ENCODE measurements at places on chromosomes 5 and 9. TPM values are rescaled to one million over a fixed set of nuclear protein-coding genes. Genes with fewer than 3 reads are reported as not detected.

DNA sequence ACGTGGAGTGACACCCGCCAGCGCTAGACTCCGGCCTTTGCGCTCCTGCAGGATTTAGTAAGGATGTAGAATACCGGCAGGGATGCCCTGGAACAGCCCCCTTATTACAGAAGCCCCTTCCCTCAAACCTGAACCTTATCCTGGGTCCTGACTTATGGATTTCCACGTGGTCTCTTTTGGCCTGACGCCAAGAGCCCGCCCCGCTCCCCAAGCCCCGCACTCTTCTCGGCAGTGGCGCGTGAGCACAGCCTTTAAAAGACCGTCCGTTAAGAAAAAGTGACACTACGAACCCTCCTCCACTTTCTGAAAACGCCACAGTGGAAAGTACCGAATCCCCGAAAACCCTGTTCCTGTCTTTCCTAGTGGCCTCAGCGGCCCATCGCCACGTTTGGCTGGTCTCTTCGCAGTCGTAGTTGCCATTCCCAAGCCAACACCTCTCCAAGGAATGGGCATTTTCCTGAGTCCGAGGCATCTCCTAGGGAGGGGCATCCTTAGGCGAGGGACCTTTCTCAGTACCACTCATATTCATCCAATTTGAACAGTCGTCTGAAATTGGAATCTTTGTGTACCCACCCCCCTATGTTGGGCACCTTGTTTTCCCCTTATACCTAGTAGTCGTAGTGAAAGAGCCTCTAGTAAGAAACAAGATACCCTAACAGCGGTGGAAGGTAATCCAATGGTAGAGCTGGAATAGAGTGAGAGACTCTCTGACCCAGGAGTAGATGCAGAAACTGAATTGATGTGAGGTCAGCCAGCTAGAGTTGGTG is 732 bp upstream of the MCIDAS start:
- no peak for DNase-seq

Gene TLX3
- total RNA-seq: not detected

DNA sequence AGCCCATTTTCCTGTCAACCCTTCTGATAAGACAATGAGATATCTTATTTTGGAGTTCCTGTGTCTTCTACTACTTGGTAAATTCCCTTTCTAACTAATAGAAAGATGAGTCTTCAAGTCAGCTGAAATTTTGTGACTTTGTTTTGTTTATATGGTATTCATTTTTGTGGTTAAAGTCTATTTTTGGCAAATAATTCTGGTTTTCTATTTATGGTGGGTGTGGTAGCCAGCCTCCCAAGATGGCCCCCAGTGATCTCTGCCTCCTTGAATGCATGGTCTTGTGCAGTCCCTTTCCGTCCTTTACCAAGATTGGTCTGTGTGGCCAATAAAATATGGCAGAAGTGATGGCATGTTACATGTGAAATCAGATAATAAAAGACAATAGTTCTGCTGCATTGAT is 91.5 kb downstream of the NR3C1 start:
- DNase-seq: no peak

- DNase-seq: peak; percentile 85
These were observed 103.8 kb upstream of the LIFR start for GRCh38 chr5:38660194-38660668.

Gene OSMR
- 86.1 TPM for total RNA-seq

- DNase-seq: no peak
These were observed 1928.2 kb upstream of the WWC1 start for GRCh38 chr5:166363087-166363760.

DNA sequence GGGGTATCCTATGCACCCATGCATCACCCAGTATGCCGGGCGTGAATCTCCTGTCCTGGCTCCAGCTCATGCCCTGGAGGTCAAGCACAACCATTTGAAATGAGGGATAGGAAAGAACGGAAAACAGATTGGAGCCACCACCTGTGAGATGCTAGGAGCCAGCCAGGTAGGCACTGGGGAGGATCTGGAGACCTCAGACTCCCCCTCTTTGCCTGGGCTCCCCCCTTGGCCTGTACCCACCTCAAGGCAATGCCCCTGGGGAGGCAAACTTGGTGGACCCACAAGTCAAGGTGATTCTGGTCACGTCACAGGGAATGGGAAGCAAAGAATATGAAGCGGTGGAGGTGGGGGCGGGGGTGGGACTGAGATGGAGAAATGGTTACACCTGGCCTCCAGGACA is 92.6 kb downstream of the PAX5 start:
- DNase-seq: no peak

- no peak for DNase-seq
These were observed 154.2 kb upstream of the TNPO1 start for GRCh38 chr5:72662305-72662704.

DNA sequence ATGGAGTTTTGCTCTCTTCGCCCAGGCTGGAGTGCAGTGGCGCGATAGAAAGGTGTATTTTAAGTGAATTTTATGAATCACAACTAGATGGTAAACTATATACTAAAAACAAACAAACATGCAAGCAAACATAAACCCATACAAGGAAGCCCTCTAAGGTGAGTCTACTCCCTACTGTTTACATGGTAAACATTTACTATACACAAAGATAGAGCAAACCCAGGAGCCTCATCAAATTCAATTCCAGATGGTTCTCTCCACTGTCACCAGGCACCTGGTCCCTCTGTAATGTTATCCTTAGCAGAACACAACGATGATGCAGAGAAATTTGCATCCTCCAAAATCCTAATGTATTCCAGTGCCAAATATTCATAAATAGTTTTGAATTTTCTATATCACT is 17.9 kb downstream of the ANKH start:
- DNase-seq: no peak

GRCh38 chr9:69822116-69822750 is 1.6 kb downstream of the CFAP95 start:
- DNase-seq: no peak

DNA sequence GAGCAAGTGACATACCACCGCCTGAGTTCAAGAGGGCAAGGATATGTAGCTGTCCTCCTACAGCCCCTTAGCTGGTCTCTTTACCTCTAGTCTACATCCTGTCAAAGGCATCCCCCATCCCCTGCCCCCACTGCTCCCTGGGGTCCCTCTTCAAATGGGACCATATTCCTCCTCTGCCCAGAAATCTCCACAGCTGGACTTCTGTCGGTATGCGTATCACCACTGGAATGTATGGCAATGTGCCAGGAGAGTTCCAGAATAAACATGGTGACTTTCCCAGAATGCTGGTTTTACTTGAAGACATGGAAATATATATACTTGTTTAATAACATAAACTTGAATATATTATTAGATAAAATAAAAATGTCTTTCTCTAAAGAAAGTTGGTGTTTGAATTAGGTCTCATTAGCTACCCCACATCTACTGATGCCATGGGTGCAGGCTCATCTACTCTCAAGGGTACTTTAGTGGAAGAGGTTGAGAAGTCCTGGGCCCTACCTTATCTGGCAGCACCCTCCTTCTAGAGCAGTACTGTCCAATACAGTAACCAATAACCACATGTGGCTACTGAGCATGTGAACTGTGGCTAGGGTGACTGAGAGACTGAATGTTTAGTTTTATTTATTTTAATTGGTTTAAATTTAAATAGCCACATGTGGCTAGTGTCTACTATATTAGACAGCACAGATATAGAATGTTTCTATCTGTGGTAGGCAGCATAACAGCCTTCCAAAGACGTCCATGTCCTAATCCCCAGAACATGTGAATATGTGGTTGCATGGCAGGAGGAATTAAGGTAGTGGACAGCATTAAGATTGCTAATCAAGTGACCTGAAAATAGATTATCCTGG is 181.7 kb upstream of the SLC30A5 start:
- peak; percentile 61 for DNase-seq

- DNase-seq: no peak
These were observed 125.3 kb downstream of the DPYSL3 start for GRCh38 chr5:147384346-147385193.

GRCh38 chr9:91802391-91802790 is 147.6 kb downstream of the ROR2 start:
- no peak for DNase-seq

DNA sequence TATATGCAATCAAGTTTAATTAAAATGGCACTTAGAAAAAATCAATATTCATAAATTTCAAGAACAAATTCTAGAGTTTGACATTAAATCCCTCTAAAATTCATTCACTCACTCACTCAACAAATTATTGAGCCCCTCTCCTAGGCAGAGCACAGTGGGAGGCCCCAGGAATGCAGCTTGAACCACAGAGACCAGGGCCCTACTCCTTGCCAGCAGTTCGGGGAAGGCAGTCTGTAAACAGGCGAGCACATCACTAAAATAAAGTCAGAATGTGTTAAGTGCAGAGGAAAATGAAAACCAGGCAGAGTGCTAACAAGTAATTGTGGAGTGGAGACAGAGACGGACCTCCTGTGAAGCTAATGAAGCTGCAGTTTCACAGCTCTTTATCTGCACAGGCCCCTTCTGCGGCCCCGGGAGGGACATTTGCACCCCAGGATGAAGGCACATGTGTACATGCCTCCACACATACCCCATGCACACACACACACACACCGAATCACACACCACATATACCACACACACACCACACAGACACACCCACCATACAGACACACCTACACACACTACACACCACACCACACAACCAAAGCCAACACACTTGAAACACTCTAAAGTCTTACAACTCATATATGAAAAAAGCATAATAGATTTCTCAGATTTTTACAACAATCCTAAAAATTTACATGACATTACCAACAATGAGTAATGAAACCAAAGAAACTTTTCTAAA is 40.5 kb downstream of the BHMT start:
- no peak for DNase-seq

Gene SLC34A3
- not detected for total RNA-seq

Gene GLDC
- total RNA-seq: 2.9 TPM

GRCh38 chr9:89455356-89455824 is 42.5 kb downstream of the SEMA4D start:
- no peak for DNase-seq

Gene WHRN
- total RNA-seq: 12.8 TPM

GRCh38 chr5:143664623-143665022 is 147.3 kb upstream of the HMHB1 start:
- DNase-seq: no peak

Gene TMEFF1
- 0.28 TPM for total RNA-seq

Gene FSTL4
- 0.12 TPM for total RNA-seq

Gene TAF11L8
- total RNA-seq: not detected

DNA sequence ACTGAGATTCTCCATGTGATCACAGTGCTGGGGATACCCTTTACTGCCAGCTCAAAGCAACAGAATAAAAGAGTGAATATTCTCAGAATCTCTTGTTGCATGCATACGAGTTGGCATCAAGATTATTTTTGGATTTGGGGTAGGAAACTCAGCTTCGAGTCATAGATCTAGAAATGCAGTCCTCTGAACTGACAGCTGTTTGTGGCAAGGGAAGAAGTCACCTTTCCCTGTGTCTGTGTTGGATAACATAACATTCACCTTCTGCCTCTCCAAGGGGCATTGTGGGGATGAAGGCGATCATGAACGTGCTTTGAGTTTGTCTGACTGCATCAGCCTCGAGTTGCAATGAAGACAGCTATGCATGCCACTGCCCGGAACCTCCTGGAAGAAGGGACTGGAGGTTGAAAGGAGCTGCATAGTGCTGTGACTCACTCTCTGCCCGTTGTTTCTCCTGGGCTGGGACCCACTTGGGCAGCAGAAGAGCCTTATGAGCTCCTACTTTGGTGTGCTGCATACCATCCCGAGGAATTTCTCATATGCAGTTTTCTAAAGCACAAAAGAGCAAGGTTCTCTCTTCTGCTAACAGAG is 231.7 kb downstream of the ARHGAP26 start:
- DNase-seq: peak; percentile 80

DNA sequence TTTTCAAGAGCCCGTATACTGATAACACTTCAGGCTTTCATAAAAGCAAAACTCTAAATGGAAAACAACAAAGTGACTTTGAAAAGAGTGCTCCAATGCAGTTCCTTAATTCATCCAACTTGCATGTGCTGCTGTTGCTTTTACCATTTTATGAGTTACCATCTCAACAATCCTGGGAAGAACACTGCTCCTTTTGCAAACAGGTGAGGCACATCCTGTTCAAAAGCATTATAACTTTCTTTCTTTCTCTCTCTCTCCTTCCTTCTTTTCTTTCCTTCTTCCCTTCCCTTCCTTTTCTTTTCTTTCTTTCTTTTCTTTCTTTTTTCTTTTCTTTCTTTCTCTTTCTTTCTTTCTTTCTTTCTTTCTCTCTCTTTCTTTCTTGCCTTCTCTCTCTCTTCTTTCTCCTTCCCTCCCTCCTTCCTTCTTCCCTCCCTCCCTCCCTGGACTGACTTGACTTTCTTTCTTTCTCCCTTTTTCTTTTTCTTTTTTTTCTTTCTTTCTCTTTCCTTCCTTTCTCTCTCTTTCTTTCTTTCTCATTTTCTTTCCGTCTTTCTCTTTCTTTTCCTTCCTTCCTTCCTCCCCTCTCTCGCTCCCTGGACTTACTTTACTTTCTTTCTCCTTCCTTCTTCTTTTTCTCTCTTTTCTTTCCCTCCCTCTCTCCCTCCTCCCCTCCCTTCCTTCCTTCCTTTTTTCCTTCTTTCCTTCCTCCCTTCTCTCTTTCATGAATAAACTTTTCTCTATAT is 11.2 kb upstream of the PARP8 start:
- DNase-seq: no peak

DNA sequence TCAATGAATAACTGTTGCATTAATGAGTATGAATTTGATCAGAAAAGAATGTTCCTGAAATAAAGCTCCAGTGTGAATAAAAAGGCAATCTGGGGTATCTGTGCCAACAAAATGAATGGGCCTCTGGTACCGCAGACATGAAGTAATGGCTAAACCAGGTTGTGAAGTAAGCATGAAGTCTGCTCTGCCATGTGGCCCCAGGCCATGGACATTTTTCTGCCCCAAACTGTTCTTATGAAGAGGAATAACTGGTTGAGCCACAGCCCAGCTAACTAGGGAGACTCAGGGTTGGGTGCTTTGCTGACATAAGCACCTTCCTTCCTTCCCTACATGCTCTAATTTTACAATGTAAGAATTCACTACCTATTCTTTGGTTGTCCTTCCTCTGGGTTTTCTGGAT is 147.4 kb upstream of the LRRTM2 start:
- no peak for DNase-seq

DNA sequence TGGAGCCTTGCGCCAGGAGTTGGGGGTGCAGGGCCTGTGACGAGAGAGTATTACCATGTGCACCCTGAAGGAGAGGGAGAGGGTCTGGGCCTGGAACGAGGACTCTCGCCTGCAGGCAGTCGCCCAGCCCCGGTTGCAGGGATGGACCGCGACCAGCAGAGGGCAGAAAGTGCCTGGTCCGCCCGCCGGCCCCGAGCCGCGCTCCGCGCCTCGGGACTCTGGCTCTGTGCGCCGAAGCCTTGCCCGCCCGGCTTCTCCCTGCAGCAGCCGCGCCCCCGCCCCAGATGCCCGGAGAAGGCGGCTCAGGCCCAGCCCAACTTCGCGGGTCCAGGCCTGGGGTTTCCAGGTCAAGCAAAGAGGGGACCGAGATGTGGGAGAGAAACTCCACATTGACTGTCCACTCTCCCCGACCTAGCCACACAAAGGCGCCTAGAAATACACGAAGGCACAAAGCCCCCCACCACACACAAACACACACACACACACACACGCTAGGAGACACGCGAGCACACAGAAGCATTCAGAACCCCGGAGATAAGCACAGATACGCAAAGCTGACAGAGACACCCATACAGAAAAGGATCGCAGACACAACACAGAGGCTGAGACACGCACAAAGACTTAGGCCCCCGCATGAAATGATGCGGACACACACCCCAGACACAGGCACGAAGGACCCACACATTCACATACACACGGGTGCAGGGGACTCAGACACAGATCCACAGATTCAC is 2.0 kb upstream of the LMX1B start:
- DNase-seq: peak; percentile 64

Gene LVRN
- 0.71 TPM for total RNA-seq

All from MCF 10A (cell line).